SW 1271 (cell line): ENCODE measurements at places on chromosomes 12 and 14.

- no peak for DNase-seq
Measured at GRCh38 chr14:100552524-100553125, 34.6 kb downstream of the BEGAIN start.

DNA sequence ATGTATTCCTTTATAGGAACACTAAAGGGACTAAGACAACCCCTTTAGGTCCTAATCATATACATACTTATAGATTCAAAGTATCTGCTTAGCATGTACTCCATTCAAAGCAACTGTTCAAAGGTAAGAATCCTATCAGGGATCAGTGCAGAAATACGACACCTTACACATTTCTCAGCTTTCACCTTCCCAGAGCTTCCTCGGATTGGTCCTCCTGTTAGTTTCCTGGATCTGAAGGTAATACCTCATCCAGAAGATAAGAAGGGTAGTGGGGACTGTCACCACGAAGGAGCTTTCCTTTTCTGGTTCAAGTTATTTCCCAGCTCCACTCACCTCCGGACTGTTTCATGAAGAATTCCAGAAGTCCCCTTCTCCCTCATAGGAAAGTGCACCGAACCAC is 38.0 kb downstream of the RCOR1 start:
- no peak for DNase-seq

DNA sequence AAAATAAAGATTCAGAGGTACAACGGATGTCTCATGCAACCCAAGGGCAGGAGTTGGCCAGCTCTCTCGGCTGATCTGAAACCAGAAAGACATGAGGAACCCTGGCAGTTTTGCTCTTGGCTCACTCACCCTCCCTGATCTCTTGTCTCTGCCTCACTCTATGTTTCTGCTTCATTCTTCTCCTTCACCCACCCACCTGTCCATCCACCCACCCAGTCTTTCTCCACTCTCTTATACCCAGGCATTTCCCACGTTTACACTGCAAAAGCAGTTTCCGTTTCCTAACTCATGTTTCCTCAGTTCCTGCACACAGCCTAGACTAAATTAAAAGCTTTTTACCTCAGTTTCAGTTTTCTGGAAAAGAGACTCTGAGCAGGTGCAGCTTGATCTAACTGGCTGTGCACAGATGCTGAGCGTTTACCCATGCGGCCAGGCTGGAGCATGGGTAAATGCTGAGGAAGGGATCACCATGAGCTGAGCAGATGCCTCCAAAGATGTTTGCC is 157.6 kb downstream of the PRKCH start:
- no peak for DNase-seq

- peak; percentile 86 for DNase-seq
Measured at GRCh38 chr14:61561657-61562276, 133.5 kb upstream of the HIF1A start.

- no peak for DNase-seq
Measured at GRCh38 chr14:94648801-94649200, 36.6 kb downstream of the SERPINA3 start.

- no peak for DNase-seq
Measured at GRCh38 chr14:72501439-72501838, 392.5 kb downstream of the DPF3 start.

GRCh38 chr14:36113341-36113740 is 63.2 kb downstream of the PTCSC3 start:
- DNase-seq, result no peak

DNA sequence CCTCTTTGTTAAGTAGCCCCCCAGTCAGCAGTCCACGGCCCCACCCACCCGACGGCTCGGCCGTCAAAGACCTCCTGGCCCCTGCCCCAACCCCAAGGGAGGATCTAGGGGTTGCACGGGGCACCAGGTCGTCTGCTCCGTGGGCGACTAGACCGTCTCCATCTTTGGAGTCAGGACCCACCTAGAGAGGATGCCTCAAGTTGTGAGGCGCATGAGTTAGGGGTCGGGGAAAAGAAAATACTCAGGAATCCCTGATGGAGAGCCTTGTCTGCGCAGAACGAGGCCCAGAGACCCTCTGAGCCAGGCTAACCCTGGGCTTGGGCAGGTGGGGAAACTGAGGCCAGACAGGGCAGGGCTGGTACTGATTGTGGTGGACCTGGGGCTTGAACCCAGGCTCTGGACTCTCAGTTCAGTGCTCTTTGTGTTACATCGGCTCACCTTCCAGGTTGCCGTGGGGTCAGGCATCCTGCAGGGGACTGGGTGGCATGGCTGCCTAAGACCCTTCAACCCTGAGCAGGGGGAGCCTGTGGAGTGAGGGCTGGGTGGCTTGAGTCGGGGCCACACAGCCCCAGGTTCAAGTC is 839 bp downstream of the OTUB2 start:
- no peak for DNase-seq

GRCh38 chr14:58501214-58501816 is 73.8 kb downstream of the KIAA0586 start:
- DNase-seq, result no peak

GRCh38 chr14:54685286-54685845 is 118.4 kb downstream of the SAMD4A start:
- no peak for DNase-seq

GRCh38 chr12:554001-554285 is 94.2 kb downstream of the B4GALNT3 start:
- no peak for DNase-seq

DNA sequence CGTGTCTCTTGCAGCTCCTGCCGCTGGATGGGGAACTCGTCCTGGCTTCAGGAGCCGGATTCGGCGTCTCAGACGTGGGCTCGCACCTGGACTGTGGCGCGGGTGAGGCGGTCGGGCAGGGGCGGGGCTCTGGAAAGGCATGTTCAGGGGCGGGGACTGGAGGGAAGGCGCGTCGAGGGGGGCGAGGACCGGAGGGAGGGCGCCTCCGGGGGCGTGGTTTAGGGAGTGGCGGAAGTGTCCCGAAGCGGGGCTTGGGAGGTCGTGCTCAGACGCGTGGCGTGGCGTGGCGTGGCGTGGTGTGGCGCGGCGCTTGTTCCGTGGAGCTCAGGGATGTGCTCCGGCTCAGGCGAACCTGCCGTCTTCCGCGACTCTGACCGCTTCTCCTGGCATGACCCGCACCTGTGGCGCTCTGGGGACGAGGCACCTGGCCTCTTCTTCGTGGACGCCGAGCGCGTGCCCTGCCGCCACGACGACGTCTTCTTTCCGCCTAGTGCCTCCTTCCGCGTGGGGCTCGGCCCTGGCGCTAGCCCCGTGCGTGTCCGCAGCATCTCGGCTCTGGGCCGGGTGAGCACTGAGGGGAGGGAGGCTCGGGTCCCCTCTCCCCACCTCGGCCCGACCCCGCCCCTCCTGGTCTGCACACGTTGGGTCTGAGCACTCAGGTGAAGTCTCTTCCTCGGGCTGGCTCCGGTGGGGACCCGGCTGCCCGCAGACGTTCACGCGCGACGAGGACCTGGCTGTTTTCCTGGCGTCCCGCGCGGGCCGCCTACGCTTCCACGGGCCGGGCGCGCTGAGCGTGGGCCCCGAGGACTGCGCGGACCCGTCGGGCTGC is 6.2 kb downstream of the AMN start:
- no peak for DNase-seq

- DNase-seq, result no peak
Measured at GRCh38 chr12:12017798-12018197, 52.9 kb upstream of the BCL2L14 start.

DNA sequence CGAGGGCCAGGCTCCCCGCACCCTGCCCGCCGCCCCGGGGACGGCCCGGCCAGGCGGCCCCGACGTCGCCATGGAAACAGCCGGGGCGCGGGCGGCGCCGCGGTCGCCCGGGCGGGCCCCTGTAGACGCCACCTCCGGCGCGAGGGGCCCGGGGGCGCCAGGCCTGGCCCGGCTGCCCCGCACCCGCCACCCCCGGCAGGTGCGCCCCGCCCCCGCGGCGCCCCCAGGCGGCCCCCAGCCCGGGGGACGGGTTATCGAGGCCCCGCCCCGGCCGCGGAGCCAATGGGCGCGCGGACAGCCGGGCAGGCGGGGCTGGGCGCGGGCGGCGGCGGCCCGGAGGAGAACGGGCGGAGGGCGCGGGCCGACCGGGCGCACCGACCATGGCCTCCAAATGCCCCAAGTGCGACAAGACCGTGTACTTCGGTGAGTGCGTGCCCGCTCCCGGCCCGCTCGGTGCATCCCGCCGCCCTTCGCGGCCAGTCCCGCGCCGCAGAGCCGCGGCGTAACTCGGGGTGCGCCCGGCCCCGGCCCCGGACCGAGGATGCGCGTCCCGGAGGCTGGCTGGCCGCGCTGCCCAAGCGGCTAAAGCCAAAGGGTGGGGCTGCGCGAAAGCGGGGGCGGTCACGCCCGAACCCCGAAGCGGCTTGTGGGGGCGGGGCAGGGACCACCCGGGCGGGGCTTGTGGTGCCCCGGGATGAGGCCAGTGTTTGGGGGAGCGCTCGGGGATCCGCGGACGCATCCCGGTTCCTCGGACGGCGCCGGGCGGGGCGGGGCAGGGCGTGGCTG is at the start of gene CRIP2:
CRIP2 (plus strand) TSS at position 339 of the 786 bp plus-strand sequence; CDS start at position 381, 42 bp downstream.
- DNase-seq, result no peak
